ENCODE measurements at places on chromosomes 4 and X. TPM values are rescaled to one million over a fixed set of nuclear protein-coding genes. Genes with fewer than 3 reads are reported as not detected.

The TSPAN5 gene
- total RNA-seq: 41.8 TPM

The BLOC1S4 gene
- 10.0 TPM for total RNA-seq

The SUPT20HL1 gene
- not detected for total RNA-seq

The CCSER1 gene
- not detected for total RNA-seq

The AMTN gene
- not detected for total RNA-seq

The COX7B2 gene
- not detected for total RNA-seq

The ANAPC10 gene
- 23.9 TPM for total RNA-seq

The ARHGEF9 gene
- total RNA-seq: 17.7 TPM

The TCEAL6 gene
- total RNA-seq: not detected

GRCh38 chr4:147717878-147718277 is 14.0 kb upstream of the ARHGAP10 start:
- DNase-seq: no peak

DNA sequence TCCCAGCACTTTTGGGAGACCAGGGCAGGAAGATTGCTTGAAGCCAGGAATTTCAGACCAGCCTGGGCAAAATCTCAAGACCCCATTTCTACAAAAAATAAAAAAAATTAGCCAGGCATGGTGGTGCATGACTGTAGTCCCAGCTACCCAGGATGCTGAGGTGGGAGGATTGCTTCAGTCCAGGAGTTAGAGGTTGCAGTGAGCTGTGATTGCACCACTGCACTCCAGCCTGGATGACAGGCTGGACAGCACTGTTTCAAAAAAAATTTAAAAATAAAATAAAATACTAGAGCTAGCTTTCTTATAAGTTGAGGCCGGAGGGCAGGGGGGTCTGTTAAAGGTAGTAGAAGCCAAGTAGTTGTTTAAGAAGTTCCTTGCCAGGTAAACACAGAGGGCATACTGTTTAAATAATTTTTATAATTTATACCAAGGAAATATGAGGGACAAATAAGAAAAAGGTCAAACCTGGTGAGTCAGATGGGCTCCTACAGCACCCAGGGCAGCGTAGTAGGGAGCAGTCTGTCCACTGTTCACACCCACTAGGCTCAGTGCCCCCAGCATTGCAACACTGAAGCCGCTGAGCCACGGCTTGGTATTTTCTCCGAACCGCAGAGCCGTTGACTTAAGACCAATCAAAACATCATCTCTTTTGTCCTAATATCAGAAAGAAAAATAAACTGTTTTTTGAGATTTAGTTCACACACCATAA is 17.3 kb downstream of the COQ2 start:
- peak; percentile 62 for DNase-seq

DNA sequence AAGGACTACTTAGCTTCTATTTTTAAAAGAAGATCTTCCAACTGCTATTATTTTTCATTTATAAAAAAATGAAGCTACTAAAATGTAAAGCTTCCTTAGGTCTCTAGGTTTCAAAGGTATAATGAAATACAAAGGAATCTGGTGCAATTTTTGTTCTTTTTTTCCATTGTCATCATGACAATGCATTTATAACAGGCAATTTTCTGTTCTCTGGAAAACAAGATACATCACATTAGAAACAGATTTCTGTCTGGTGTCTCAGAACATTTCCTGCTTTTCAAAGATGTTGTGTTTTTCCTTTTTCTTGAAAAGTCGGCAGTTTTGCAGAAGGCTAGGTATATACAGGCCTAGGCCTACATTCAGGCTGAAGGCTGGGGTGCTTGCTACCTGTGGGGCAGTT is 63.6 kb upstream of the ATP8A1 start:
- no peak for DNase-seq

- DNase-seq: peak; percentile 90
Measured at GRCh38 chrX:24117258-24117657, 32.3 kb upstream of the ZFX start.

- DNase-seq: no peak
Measured at GRCh38 chr4:16900325-16900724, 1.9 kb upstream of the LDB2 start.

DNA sequence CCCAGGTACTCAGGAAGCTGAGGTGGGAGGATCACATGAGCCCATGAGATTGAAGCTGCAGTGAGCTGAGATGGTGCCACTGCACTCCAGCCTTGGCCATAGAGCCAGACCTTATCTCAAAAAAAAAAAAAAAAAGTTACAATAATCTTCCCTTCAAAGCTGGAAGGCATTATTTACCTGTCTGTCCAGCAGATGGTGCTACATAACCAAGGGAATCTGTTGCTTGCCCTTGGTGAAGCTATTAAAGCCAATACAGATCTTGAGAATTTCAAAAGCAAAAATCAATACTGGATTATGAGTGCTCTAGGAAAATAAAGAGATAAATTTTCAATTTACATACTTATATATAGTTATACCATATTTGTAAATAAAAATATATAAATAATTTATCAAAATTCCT is 25.9 kb downstream of the PKD2 start:
- DNase-seq: no peak

GRCh38 chrX:70041993-70042392 is 7.7 kb downstream of the AWAT2 start:
- DNase-seq: no peak

GRCh38 chr4:6826781-6827508 is 44.4 kb downstream of the KIAA0232 start:
- DNase-seq: no peak

- no peak for DNase-seq
Measured at GRCh38 chr4:27006646-27007045, 146.0 kb downstream of the STIM2 start.

DNA sequence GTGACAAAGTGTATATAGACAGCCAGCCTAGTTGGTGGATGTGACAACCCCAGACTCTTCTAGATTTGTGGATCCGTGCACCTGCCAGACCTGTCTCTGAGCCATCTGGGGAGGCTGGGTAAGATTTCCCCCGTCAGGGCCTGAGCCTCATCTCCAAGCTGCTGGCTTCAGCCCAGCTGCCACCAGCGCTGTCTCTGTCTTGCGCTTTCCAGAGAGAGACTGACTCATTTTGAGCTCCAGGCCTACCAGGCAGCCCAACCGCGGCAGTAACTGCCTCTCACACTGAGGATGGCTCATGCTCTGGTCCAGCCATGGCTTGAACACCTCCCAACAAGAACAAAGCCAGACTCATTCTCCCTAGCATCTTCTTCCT is 26.4 kb downstream of the NOP14 start:
- DNase-seq: peak; percentile 97

GRCh38 chr4:38157592-38157991 is 197.4 kb downstream of the PTTG2 start:
- DNase-seq: no peak

GRCh38 chrX:74272230-74272629 is 31.8 kb upstream of the ZCCHC13 start:
- no peak for DNase-seq

- DNase-seq: no peak
Measured at GRCh38 chr4:114385195-114385985, 213.2 kb upstream of the UGT8 start.

- DNase-seq: no peak
Measured at GRCh38 chr4:6916069-6916586, 6.5 kb downstream of the TBC1D14 start.

GRCh38 chr4:109649872-109650271 is 53.4 kb downstream of the CASP6 start:
- no peak for DNase-seq
